ENCODE measurements at places on chromosomes 5 and 9. TPM values are rescaled to one million over a fixed set of nuclear protein-coding genes. Genes with fewer than 3 reads are reported as not detected.

MSH3 gene
- total RNA-seq = 17.6 TPM

DNA sequence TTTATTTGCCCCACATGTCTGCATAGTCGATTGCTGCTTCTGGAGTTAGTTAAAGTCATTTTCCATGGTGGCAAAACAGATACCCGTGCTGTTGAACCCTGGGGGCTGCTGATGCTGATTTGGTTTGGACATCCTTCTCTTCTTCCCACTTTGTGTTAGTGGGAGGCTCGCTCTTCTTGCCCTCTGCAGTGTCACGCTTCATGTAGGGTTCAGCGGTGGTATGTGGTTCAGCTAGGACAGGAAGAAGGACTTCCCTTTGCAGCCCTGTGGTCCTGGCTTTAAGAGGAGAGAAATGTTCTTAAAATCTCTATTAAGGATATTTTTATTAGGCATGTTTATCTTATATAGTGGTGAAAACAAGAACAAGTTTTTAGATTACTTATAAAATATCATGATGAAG lies 36.2 kb downstream of the SLC36A1 start:
- no peak for DNase-seq

DNA sequence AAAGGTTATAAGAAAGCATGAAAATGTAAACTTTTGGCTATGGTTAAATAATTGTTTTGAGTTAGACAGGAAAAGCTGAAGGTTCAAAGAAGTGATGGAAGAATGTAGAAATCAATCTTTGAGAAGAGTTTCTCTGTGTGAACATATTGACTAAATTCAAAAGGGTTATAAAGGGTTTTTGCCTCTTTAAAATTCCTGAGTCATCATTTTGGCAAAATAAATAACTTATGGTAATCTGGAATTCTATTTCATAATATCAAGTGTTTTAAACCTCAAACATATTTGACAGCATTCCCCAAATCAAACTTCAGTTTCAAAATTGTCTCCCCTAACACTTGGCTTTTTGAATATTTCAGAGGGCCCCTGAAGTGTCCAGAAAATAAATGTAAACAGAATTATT lies 60.6 kb upstream of the SPINK5 start:
- no peak for DNase-seq

CNTNAP3B gene
- total RNA-seq = 1.2 TPM

RGP1 gene
- total RNA-seq = 30.0 TPM

DNA sequence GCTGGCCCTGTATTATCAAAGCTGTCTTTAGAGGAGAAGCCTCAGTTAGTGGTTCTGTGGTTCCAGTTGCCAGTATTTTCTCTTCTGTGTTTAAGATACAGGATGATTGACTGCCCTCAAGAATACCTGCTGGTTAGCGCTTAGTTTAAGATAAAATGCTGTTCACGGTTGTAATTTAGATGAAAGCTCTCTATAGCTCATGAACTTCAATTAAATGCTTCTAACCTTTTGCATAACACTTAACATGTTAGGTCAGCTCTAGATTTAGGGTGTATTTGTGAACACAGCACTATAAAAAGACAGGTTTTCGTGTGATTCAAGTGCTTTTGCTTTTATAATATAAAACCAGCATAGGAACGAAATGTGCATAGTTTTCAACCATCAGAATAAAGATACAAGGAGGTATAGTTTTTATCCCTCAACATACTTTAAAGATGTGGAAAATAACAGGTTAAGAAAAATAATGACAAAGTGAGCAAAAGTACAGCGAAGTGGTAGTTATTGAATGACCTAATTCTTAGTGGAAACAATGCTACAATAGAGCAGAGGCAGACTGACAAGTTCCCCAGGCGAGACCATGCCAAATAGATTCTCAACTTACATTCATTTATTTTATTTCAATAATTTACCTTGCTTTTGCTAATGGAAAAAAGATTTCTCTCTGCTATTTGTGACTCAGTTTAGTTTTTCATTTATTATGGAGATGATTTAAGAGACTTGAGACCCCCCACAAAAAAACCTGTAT lies 602.6 kb upstream of the DMAC1 start:
- DNase-seq = no peak
